NCI-H345 (cell line): ENCODE measurements at places on chromosomes 5 and 9.
A peak's percentile ranks its signal among the peaks of the same experiment; 100 is the strongest.

GRCh38 chr9:104868687-104869404, 59.1 kb downstream of the ABCA1 start:
- DNase-seq: peak; percentile 55

GRCh38 chr5:16178745-16179372, 732 bp downstream of the MARCHF11 start:
- DNase-seq: peak; percentile 54

GRCh38 chr5:149961957-149962409, 1.4 kb downstream of the SLC26A2 start:
- peak; percentile 58 for DNase-seq

DNA sequence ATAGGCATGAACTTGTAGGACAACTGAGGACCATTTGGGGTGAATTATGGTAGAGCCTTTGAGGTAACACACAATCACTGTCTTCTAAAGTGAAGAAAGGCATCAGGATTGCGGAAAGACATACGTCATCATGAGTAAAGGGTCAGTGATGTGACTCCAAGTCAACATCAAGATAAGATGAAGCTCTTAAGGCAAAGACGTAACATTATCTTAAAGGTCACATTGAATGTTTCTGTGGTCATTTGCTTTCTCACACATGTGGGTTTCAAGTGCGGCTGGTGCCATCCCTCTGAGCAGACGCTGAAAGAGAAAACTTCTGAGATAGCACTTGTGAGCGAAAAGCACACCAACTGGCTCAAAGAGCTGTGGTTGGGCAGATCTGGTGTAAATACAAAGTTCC, 63.3 kb upstream of the GRAMD2B start:
- no peak for DNase-seq

DNA sequence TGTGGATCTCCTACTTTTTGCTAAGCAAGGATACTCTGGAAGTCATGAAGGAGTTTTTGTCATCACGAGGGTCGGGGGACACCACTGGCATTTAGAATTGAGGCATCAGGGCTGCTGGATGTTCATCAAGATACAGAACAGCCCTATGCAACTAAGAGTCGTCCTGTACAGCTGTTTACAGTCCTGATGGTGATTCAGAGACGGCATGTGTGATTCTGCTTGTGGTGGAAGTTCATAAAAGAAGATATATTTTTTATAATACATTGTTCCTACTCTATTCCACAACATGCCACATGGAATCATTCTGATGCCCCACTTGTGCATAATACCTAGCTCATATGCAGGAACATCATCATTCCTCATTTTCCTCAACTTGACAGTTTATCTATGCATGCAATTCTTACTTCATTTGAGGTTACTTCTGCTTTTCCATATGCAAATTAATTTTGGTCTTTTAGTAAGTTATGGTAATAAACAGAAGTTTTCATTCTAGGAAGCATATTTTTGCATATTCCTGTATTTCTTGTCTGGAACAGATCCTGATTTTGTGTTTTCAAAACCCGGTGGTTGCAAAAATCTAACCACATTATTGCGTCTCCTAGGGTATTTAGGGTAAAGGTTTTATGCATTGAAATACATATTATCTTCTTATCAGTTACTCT, 155.2 kb downstream of the ARHGEF28 start:
- DNase-seq: no peak

GRCh38 chr9:16294133-16294770, 576.2 kb downstream of the BNC2 start:
- no peak for DNase-seq

DNA sequence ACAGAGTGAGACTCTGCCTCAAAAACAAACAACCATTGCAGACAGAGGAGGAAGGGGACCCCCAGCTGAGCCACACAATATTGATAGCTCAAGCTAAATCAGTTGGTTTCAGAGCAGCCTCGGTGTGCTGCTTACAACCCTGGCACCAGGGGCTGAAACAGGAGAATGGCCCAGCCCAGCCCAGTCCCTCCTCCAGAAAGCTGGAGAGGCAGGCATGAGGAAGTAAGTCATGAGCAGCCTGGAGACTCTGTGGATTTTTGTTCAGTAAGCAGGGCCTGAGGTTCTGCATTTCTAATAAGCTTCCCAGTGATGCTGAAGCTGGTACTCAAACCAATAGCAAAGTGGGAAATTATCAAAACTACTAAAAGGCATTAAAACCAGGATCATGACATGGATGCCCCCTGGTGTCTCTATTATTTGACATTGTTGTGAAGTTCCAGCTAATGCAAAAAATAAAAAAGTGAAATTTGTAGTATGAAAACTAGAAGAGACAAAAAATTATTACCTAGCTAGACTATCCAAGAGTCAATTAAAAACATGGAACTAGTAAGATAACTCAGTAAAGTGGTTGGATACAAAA, 14.2 kb downstream of the PRRT1B start:
- DNase-seq: no peak

GRCh38 chr5:38576442-38576841, 20.0 kb upstream of the LIFR start:
- peak; percentile 66 for DNase-seq

- no peak for DNase-seq
Observed at GRCh38 chr5:64576250-64576649, 70.4 kb downstream of the RGS7BP start.

DNA sequence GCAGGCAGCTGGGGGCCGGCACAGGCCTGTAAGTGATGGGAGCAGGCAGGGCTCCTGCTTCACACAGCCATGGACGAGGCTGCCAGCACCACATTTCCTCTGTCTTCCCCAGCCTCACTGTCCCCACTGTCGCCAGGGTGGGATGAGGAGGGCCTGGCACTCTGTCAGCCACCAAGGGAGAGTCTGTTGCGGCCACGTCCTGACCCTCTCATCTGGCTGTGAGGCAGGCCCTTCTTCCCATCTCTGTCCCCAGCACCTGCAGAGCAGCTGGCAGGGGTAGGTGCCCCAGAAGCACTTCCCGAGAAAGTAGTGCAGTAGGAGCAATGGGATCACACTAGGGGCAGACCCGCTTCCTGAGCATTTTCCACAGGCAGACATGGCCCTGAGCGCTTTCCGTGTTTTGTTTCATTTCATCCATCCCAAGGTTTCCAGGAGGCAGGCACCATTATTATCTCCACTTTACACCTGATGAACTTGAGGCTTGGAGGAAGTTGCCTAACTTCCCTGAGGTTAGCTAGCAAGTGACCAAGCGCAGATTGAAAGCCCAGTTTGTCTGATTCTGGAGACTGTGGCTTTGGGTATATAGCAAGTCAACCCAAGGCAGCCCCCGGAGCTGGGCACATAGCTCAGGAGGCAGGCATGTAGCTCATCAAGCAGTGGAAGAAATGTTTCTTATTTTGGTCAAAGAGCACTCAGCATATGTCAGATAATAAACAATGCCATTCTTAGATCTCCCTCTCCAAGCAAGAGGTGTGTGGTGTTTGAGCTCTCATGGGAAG, 202.4 kb downstream of the DAB2IP start:
- DNase-seq: no peak

DNA sequence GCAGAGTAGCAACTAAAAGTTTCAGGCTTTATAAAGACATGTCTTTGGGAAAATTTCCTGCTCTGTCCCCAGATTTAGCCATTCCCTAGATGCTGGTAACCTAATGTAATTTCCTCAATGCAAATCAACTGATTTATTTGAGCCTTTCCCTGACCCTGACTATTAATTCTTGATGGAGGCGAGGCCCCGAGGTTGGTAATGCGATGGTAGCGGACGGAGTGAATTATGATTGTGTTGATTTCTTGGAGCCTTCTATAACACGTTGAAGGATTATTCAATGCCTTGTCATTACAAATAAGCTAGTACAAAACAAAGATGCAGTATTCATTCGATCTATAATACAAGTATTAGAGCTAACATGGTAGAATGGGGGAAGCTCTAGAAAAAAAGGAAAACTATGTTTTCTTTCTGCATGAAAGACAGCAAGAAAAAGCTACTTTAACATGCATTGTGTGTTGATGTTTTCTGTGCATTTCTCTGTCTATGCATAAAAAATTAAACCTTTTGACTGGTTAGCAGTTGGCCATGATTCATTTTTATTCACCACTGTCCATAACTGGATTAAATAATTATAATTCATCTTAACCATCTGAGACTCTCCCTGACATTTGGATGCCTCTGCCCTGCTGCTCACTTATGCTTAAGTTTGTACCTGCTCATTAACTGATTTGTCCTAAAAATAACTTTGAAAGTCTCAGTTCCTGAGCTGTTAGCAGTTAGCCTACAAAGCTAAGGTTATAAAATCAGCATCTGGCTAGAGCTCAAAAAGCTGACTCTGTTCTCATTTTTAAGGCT, 490.2 kb upstream of the NUDT12 start:
- DNase-seq: no peak

GRCh38 chr5:100424787-100425186, 110.4 kb upstream of the FAM174A start:
- DNase-seq: no peak

DNA sequence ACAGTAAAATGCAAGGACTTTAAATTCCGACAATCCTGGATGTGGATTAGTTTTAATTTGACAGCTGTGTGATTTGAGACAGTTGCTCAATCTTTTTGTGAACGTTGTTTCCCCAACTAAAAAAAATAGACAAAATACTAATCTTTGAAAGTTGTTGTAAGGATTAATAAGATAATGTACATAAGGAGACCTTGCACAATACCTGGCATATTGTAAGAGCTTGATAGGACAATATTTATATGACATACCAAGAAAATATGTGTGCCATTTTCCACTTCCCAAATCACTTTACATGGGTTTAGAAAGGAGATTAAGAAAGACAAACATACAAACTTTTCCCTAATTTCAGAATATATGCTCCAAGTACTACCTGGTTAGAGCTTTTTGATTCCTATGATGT, 25.3 kb downstream of the ARRDC3 start:
- no peak for DNase-seq

- no peak for DNase-seq
Observed at GRCh38 chr5:170168002-170168401, 62.3 kb downstream of the FOXI1 start.

GRCh38 chr9:37583522-37584121, 7.4 kb upstream of the FBXO10 start:
- no peak for DNase-seq

DNA sequence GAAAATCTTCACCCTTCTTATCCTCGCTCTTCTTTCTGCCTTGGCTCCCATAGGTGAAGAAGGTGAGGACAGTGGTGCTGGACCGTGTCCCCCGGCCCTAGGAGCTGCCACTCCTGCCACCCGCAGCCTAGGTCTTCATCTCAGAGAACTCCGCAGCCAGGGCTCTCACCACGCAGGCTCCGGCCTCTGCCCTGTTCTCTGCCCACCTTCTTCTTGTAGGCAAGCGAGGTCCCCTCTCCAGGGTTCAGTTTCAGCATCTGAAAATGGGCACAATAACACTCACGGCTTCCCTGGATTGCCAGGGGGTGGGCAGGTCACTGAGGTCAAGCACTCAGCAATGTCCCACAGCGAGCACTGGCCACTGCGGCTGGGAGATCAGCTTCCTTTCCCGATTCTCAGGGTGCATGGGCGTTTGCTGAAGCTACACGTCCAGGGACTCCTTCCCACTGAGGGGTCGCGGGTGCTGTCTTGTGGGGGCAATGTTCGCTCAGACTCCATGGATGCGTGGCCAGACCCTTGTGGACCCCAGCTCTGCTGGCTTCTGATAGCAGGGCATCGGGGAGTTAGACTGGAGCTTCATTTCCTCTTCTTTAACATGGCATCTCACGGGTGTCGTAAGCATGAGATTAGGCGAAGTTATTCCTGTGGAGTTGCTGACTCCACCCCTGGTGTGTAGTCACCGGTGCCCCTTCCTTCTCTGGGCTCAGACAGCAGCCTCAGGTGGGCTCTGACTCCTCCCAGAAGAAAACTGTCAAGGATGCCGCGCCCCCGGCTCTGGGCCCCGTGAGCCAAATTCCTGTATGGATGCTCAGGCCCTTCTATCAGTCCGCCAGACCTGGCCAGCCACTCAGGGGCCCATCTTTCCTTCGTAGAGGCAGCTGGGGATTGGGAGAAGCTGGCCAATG, 145.1 kb upstream of the IRX2 start:
- DNase-seq: no peak

DNA sequence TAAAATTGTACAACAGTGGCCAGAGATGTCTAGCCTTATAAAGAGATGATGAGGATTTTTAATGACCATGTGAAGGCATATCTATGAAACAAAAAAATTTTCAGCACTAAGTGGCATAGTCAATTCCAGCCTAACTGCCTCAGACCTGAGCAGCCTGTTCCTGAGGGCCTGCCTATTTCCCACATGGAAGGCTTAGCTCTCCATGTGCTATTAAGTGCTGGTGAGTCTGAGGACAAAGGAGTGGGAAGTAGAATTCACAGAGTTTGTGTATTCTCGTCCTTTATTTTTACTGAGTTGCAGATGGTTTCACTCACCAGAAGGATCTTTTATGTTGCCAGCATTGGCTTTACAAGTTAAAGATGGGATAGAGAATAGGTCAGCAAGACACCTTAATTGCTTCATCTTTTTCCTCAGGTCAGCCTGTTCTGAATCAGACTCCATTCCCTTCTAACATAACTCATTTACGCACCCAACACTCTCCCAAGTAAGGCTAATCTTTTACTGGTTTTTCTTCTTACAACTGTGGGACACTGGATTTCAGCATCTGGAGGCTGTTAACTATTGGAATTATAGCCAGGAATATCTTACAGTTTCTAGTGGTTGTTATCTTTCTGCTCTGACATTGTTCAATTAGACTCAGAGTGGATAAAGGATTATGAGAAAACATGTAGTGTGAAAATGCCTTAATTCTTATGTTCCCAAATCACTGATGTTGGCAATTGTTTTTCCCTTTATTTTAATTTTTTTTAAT, 76.8 kb downstream of the ISOC1 start:
- DNase-seq: no peak

DNA sequence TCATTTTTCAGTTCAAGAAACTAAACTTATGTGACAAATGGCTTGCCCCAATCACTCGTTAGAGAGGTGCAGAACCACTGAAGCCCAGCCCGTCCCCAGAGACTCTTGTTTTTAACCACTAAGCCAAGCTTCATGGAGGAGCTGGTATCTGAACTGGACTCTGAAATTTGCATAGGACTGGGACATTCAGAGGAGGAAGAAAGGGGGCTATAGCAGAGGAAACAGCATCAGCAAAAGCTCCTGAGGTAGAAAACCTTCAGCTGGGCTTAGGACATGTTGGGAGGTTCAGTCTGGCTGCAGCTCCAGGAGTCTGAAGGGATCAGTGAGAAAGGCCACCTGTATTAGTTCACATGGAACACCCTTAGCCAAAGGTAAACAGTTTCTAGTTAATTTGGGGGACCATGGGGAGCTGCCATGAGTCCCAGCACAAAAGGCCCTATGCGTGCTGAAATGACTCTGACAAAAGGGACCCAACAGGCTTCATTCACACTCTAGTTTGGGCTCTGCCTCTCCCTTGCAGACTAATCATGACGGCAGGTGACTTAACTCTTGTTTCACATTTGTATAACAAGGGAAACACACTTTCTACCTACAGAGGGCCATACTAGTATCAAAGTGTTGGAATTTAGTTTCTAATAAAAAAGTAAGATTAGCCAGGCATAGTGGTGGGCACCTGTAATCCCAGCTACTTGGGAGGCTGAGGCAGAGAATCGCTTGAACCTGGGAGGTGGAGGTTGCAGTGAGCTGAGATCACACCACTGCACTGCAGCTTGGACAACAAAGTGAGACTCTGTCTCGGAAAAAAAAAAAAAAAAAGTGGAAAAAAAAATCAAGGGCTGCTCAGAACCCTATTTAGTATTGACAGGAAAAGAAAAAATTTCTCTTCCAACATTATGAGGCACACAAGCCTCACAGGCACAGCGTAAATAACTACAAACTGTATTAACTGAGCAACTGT, 10.2 kb downstream of the FBXO10 start:
- DNase-seq: no peak
